ENCODE measurements at places on chromosomes 16 and 17.

- DNase-seq, result no peak
Observed at GRCh38 chr17:31074772-31075555, 19.8 kb upstream of the NF1 start.

DNA sequence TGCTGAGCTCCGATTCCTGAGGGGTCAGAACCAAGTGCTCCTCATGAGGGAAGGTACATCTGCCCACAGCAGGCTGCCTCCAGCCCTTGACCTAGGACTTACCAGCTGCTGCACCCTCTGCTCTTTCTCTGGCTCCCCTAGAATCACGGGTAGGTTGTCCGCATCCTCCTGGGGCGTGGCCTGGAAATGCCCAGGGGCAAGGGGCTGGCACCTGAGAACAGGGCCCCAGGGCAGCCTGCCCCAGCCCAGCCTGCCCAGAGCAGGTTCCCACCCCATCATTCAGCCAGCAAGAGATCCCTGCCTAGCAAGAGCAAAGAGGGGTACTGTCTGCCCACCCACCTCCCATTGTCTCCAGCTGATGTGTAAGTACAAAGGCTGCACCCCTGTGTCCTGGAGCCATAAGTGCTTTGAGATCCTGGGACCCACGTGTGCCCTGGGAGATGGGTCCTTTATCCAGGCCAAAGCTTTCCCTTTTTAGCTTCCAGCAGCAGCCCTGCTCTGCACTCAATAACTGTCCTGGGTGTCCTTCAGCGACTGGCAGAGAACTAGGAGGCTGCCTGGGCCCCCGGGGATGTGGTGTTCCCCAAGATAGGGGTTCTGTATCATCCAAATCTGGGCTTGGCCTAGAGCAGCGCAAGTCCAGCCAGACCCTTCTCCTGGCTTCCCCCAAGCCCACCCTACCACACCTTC, 5.1 kb downstream of the TSPOAP1 start:
- DNase-seq, result no peak

- DNase-seq, result no peak
Observed at GRCh38 chr17:18270046-18270931, 9.8 kb downstream of the MIEF2 start.

GRCh38 chr17:5823219-5823618, 238.9 kb upstream of the NLRP1 start:
- DNase-seq, result peak; percentile 13

GRCh38 chr16:82459580-82460256, 167.1 kb upstream of the CDH13 start:
- DNase-seq, result no peak

DNA sequence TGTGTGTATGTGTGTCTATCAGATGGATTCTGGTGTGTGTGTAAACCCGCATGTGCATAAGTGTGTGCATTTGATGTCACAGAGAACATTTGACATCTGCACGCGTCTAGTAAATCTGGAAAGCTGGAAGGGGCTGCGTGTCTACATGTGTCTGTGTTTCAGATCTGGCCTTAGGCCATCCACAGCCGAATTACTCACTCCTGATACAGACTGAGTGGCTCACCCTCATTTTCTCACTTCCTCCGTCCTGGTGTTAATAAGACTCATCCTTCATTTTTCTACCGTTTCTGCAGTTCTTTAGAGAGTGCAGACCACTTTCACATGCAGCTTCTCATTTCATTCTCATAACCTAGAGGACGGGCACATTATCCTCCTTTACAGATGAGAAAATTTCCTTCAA, 491.6 kb downstream of the CDH13 start:
- DNase-seq, result no peak

- DNase-seq, result no peak
Observed at GRCh38 chr17:79781736-79782575, 4.0 kb downstream of the CBX2 start.

GRCh38 chr16:54870151-54870550, 60.5 kb upstream of the IRX5 start:
- DNase-seq, result no peak

DNA sequence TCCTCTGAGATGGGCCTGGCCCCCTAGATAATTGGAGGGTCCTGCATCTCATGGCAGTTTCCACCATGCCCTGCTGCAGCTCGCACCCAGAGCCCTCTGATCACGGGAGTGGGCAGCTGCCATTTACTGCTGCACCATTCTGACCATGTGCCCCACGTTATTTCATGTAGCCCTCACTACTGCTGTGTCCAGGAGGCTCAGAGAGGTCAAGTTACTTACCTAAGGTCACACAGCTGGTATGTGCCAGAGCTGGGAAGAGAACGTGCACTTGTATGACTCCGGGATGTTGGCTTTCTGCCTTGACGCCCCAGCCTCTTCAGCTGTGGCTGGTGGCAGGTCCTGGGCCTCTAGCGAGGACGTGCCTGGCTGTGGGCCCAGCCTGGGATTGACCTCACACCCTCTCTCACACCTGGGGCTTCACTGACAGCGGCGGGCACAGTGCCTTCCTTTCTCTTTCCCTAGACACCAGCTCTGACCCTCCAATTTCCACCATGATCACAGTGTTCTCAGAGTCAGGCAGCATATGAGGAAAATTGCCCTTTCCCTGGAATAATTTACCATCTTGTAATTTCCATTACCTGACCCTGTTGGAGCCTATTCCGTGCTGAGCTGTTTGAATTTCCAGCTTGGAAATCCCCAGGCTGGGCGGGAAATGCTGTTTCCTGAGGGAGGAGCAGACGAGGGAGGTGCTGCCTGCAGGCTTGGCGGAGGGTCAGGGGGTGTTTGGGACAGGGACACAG, 18.5 kb upstream of the DOC2B start:
- no peak for DNase-seq

DNA sequence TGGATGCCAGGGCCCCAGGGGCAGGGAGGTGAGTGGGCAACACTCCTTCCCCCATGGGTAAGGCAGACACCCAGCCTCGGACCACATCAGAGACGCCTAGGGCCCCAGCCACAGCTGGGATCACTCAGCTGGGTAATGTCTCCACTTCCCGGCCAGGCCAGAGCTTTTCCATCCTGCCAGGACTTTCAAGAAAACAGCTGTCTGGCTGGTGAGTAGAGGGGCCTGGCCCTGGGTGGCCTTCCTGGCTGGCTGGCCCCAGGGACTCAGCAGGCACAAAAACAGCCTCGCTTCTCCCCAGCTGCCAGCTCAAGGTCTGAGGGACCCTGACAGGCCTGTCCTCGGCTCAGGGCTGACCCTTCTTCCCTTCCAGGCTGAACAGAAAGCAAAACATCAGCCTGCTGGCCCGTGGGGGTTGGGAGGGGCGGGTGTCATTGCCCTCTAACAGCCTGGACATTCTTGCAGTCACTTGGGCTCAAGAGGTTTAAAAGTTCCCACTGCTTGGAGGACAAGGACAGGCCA, 45.3 kb upstream of the JPH3 start:
- no peak for DNase-seq
